ENCODE measurements at places on chromosomes 2 and 18.

DNA sequence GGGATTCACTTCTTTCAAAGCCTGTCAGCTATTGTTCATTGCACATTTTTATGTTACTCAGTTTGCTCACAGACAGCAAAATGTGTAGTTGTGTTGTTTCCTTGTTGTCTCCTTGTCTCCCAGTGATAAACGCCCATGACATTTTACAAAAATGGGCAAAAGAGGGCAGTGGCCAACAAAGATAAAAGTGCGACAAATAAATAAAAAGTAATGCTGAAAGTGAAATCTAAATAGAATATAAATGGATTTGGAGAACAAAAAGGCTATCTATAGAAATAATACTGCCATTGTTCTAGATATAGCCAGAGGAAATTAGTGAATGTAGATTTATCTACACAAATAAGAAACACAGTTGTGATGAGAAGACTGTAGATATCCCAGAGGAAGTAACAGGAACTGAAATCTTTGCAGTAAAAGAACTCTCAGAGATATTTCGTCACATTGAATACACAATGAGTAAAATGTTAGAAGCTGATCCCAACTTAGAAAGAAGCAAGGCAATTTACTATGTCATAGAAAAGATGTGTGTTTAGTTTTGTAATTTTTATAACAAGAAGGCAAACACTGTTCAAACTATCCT is 1186.2 kb upstream of the FAM98A start:
- no peak for DNase-seq

- DNase-seq: peak; percentile 77
Observed at GRCh38 chr2:217248312-217248935, 388.6 kb upstream of the TNP1 start.

DNA sequence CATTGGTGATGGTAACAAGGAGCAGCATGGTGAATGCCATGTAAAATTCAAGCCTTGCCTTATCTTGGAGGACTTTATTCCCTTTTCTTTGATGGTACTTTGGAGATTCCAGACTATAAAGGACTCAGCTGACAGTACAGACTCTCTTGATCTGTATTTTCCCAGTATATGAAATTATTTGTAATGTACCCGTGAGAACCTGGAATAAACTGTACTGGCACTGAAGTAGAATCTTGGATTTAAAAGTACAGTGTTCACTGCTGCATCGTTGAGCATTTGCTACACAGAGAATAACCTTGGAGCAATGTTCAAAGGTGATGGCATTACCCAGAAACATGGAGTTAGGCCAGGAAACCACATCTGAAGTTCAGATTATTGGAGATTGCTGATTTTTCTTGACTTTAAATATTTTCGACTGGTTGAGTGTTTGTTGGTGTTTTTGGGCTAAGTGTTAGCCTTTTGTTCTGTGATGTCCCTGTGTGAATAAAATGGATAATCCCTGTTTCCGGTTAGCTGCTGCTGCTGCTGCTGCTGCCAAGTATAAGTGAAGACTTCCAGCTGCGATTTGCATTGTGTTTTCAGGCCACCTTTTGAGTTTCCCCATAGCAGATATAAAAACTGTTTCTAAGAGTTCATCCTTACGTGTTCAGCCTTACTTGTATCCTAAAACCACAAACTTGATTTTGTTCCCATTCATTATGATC is 122.0 kb downstream of the SPTBN1 start:
- no peak for DNase-seq

- no peak for DNase-seq
Observed at GRCh38 chr2:76749858-76750257, 772.3 kb downstream of the LRRTM4 start.

DNA sequence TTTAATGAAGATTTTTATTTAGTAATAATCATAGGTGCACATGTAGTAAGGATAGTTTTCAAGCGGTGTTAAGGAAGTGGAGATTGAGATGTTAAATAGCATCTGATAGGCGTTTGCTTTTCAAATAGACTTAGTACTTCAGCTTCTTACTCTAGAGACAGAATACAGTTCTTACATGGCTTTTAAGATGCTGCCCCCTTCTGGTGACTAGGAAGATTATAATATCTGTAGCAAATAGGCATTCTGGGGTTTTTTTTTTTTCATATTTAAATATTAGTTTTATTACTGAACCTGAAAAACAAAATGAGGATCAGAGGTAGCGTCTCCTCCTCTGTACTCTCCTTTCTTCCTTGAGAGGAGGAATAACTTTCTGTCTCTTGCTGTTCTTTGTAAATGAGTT is 100.2 kb downstream of the AGAP1 start:
- DNase-seq: peak; percentile 80

GRCh38 chr2:190507135-190507534 is 27.4 kb downstream of the NEMP2 start:
- DNase-seq: no peak

GRCh38 chr2:31354837-31355236 is 59.7 kb downstream of the XDH start:
- DNase-seq: no peak

DNA sequence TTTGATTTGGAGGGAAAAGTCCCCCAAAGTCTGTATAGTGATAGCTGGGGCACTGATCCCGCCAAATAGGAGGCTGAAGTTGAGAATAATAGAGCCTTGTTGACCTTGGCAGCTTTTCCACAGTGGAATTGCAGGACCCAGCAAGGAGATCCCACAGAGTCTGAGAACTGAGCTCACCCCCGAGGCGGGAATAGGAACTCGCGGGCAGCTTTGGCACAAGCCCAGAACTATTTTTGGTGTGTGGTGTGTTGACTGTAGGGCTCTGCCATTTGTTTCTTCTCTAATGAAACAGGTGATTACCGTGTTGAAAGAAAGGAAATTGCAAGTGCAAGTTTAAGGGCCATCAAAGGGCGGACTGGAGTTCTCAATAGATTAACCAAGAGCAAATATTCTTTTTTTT is 34.0 kb downstream of the SH3RF3 start:
- DNase-seq: peak; percentile 87

DNA sequence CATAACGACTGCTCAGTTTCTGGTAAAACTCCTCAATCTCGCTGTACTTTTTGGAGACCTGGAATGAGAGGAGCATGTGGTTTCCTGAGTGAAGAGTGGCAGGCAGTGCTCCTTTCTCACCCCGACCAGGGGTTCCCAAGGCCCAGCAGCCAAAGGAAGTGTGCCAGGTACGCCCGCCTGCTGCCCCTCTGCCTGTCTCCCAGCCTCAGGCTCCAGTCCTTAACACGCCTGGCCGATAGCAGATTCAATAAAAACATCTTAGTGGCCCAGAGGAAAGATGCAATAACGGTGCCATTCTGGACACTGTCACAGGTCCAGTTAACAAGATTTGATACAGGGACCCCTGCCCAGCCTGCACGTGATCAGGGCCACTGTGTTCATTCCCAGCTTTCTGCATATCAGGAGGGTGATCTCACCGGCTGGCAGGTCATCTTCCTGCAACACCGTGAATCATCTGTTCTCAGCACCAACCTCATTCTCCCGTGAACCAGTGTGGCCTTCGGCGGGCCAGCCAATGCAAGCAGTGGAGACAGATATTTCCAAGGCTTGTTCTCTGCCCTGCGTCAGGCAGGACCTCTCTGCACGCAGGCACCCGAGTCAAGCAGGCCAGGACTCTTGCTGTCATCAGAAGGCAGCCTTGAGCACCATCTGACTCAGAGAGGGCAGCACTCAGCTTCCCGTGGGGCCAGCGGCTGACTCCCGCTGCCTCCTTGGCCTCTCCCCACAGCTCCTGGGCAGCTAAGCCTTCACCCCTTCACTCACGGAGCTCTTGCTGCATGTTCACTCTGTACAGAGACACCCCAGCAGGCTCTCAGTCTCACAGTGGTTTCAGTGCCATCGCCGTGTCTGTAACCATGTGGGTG is 9.5 kb downstream of the HS1BP3 start:
- peak; percentile 42 for DNase-seq

- DNase-seq: no peak
Observed at GRCh38 chr2:61263830-61264229, 101.8 kb downstream of the C2orf74 start.

GRCh38 chr2:69946351-69947324 is 14.8 kb downstream of the ASPRV1 start:
- peak; percentile 84 for DNase-seq

DNA sequence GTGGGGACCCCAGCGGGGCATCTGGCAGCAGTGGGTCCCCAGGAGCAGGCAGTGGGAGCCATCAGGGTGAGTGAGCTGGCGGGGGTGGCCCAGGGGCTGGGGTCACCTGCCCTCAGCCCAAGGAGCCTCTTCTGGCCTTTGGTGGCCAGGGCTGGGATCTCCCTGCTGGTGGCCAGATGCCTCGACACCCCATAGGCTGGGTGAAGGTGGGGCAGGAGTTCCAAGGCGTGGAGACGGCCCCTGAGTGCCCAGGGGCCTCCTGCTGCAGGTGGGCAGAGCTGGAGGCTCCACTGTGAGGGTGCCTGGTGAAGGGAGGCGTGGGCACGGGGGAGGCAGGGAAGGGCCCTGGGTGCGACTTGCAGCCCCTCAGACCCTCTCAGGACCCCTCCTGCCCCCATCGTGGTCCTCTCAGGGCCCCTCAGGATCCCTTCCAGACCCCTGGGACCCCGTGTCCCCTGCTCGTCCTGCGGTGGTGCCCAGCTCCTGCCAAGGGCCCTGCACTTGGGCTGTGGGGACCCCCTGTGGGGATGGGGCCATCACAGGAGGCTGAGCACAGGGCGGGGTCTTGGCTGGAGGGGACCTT is 5.0 kb upstream of the GPR35 start:
- DNase-seq: no peak

DNA sequence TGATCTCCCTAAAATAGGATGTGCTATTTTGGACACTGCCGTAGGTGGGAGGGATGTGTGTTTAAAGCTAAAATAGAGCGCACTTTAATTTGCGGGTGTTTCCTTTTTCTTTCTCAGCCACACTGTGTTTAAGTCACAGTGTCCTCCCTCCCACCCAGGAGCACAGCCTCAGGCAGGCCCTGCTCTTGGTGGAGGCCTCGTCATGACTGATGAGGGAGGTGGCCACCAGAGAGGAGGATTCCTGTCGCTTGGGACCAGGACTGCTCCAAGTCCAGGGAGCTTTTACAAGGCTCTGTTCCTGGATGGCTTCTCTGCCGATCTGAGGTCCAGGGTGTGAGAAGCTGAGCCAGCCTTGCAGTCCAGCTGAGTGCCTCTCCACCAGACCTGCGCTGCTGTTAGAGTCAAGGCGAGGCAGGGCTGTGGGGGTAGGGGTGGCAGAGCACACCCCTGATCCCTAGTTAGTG is 33.5 kb downstream of the INPP4A start:
- no peak for DNase-seq

- peak; percentile 48 for DNase-seq
Observed at GRCh38 chr2:40400336-40400953, 51.4 kb downstream of the SLC8A1 start.

DNA sequence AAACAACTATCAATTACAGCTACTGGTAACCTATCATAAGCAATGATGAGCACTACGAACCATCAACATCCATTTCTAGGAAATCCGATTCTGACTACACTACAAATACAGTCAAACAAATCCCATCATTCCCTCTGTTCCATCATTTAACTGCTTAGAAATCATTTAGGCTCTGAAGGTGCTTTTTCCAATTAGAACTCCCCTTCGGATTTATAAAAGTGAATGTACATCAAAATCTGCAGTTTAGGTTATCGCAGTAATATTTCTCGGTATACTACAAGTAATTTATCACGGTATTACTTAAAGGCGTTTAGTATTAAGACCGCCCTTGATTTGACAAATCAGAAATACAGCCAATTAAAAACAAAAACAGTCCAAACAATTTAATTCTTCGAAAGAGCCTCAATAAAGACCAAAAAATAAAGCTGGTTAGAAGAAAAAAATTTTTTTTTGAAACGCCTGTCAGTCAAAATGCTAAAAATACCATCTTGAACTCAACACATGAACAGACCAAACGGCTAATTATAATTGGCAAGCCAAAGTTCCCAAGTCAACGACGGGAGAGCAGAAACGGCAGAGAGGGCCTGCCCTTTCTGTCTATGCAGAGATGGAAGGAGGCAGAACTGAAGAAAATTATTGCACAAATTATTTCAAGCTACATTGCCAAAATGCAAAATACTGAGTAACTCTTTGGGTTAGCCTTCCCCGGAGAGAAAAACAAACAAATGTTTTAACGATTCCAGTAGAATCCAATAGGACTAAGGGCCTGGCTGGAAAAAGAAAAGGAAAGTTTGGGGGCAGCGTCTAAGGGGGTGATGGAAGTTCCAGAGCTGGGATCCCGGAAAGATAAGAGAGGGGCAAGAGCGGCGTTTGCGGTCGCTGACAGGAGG is 1.2 kb downstream of the VPS54 start:
- DNase-seq: peak; percentile 34

DNA sequence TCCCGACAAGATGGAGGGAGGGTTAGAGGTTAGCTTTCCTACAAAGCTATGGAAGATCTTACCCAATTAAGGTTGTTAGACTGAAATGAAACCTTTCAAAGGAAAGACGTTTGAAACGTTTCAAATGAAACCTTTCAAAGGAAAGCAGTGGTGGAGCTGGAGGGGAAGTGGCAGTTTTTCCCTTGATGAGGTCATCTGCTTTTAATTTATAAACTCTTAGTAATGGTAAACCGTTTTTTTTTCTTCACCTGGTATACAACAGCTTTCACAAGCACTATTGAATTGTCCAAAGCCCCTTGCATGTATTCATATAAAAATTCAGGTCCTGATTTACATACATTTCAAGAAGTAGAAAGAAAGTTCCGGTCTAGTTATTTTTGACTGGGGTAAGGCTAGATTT is 7.4 kb downstream of the PMAIP1 start:
- no peak for DNase-seq

- DNase-seq: no peak
Observed at GRCh38 chr2:131577812-131578211, 50.1 kb downstream of the CCDC74A start.

DNA sequence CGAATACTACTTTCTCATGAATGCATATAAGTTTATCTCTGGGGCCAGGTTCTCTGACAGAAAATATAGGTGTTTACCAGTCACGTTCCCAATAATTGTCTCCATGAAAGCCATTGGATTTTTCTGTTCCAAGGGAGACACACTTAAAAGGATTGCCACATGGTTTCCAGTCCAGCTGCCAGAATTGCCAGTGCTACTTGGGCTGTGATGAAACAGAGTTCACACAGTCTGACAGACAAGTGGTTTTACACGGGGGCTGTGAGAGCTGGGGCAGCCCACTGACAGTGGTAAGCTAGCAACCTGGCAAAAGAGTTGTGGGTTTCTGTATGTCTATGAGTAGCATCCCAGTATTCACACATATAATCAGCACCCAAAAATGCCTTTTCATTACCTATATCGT is 27.7 kb upstream of the ATRAID start:
- peak; percentile 9 for DNase-seq

DNA sequence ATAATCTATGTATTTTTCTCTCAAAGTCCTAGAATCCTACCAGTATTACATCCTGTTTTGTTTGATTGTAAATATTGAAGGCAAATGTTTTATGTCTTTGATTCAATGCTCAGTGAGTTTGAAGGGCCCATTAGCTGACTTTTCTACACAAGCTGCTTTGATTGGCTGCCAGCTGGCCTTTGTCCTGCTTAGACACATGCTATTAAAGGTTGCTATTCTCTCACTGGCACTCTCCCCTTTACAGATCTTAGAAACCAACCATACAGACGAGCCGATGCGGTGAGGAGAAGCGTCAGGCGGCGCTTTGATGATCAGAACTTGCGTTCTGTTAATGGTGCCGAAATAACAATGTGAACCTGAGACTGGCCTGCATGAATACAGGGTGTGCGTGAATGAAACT is 69.7 kb downstream of the PRPF40A start:
- peak; percentile 9 for DNase-seq
